ENCODE measurements at places on chromosomes 3 and 15.

- no peak for DNase-seq
Measured at GRCh38 chr3:23304424-23304823, 101.3 kb downstream of the UBE2E2 start.

GRCh38 chr15:66655997-66656396 lies 46.0 kb upstream of the SMAD6 start:
- DNase-seq = no peak

GRCh38 chr3:111666041-111666735 lies 71.0 kb upstream of the ZBED2 start:
- DNase-seq = no peak

- DNase-seq = no peak
Measured at GRCh38 chr15:52658955-52659354, 20.2 kb downstream of the ATOSA start.

GRCh38 chr3:120550546-120550945 lies 45.6 kb upstream of the NDUFB4 start:
- no peak for DNase-seq

DNA sequence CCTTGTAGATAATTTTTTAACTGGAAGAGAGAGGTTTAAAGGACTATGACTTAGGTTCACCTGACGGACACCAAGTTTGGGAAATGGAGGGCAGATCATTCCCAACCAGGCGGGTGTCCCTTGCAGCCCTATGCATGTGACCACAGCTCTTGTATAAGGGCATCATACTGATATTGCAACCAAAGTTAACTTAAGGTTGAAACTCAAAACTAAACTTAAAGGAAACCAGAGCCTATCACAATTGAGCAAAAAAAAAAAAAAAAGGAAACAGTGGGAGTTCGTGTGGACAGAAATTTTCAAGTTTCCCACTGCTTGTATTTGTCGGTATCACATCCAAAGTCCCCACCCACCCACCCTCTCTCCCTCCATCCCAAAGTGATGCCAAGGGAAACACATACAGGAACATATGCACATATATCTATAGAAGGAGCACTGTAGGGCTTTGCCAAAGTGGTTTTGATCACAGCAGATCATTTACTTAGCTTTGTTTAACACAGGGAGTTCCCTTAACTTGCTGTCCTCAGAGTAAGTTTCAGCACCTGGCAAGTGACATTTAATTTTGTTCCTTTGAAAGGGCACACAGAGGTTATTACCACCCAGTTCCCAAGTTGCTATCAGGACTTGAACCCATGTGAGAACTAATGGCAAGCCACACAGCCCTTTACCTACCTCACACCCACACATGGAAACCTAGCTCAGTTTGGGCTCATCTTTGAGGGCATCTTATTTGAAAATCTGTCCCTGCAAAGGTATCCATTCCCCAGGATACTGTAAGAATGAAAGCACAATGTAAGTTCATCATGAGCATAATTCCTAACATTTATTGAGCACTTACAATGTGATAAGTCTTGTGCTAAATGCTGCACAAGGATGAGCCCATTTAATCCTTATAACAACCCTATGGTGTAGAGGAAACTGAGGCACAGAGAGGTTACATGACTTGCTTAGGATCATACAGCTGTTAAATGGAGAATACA lies 204.5 kb upstream of the CMC1 start:
- no peak for DNase-seq

DNA sequence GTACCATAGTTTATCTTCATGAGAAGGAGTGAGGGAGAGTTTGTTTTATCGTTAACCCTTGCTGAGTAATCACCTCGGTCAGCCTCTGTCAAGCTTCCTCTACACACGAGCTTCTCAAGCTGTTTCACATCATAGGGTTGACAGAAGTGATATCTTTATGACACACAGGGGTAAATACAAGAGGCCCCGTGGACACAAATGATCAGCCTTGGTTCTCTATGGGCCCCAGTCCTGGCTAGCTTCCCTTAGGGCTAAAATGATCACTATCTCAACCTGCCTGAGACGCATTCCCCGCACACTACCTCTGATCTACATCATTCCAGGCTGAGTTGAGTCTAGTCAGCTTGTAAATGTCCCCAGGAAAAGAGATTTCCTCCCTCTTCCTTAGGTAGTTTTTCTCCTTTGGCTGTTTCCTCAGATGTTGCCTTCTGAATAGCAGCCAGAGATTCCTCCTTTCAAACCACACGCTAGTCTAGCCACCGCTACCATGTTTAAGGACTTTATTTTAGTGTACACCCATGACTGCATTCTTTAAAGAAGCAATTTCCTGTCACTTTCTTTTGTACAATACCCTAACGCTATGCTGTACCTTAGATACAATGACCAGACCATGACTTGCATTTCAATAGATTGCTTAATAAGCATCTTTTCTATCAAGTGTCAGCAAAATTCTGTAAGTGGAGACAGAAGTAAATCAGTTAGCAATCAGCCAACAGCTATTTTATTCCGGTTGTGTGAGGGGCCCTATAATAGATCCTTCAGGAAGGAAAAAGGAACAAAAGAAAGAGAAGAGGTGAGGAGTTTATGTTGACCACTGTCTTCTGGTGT lies 35.1 kb upstream of the PPARG start:
- DNase-seq = no peak

DNA sequence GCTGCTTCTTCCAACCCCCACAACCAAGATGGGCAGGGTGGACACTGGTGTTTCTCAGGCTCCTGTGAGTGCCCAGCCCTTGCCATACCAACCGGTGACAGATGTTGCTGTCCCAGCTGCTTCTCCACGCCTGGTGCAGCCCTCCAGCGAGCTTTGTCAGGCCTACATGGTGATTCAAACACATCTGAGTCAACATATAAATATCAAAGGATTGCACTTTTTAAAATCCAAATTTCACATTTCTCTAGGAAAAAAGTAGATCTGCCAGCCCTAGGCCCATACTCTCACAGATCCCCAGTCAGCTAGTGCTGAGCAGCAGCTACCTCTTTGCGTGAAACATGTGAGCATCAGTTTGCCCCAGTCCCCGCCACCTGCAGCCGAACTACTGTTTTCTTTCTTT lies 52.7 kb downstream of the RPN1 start:
- no peak for DNase-seq

- no peak for DNase-seq
Measured at GRCh38 chr3:162041622-162042021, 545.0 kb downstream of the OTOL1 start.

DNA sequence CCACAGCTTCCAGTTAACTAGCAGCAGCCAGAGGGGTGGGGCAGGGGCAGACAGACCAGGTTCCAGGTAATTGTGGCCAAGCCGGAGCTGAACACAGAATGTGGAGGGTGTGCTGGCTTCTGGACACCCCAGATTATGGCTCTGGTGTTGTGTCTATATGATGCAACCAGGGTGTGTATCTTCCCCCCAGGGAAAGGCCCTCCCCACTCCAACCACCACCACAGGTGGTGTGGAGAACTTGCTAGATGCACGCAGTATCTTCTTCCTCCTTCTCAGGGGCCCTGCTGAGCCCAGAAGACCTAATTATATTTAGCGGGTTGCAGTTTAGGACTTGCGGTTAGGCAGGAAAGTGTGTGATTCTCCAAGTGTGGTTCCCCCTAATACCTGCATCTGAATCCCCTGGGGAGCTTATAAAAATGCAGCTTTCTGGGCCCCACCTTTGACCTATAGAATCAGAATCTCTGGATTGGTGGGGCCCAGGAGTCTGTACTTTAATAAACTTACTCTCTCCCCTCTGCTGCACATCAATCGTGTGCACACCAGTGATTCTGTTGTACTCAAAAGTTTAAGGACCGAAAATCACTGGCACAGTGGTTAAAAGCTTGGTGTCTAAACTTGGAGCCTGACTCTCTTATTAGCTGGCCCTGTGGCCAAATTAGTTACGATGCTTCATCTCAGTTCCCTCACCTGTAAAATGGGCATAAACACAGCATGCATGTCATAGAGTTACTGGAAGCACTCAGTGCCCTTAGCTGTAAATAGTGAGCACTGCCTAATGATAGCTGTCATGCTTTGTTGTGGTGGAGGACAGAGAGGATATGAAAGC lies 379.1 kb upstream of the PROK2 start:
- DNase-seq = no peak

DNA sequence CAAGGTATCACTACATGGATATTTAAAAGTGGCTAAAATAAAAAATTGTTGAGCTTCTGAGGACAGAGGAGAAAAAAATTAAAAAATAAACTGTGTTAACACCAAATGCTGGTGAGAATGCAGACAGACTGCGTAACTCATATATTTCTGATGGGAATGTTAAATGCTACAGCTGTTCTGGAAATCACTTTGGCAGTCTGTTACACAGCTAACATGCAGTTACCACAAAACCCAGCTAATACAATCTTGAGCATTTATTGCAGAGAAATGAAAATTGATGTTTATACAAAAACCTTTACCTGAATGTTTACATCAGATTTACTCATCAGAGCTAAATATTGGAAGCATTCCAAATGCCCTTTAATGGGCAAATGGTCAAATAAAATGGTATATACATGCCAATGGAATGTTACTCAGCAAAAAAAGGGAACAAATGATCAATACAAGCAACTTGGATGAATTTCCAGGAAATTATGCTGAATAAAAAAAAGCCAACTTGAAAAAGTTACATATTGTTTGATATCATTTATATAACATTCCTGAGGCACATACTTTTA lies 24.6 kb downstream of the MNS1 start:
- no peak for DNase-seq

- DNase-seq = no peak
Measured at GRCh38 chr3:161498259-161498921, 1.8 kb downstream of the OTOL1 start.

GRCh38 chr3:88921986-88922385 lies 185.4 kb upstream of the EPHA3 start:
- peak; percentile 53 for DNase-seq

DNA sequence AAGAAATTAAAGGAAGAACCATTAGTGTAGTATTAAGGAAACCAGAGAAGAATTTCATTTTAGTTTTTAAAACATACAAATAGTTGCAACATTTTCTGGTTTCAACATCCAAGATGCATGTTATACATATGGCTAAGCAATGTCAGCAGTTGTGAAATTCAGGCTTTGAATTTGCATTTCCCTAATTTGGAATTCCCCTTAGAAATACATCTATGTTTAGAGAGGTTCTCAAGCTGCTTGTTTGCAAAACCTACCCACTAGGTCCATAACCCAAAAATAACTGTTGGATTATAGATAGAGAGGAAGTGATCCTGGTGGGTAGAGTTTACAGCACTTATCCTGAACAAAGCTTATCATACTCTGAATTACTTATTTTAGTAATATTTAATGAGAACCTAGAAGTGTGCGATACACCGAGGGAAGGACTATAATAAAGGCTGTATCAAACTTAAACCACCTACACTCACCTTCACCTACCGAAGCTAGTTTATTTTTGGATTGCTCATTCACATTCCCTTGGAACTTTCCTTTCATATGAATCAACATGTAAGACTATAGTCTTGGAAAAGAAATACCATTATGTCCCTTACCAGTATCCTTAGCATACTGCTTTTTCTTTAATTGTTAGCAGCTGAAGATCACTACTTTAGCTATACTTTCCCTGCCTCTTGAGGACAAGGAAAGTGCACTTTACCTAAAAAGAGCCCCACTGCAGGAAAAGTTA lies 60.6 kb downstream of the CHAC1 start:
- no peak for DNase-seq

GRCh38 chr15:33678602-33679001 lies 289.7 kb upstream of the CHRM5 start:
- DNase-seq = no peak

- no peak for DNase-seq
Measured at GRCh38 chr3:195185583-195185982, 85.4 kb downstream of the XXYLT1 start.

GRCh38 chr3:4322635-4323034 lies 19.5 kb downstream of the SETMAR start:
- DNase-seq = peak; percentile 19

DNA sequence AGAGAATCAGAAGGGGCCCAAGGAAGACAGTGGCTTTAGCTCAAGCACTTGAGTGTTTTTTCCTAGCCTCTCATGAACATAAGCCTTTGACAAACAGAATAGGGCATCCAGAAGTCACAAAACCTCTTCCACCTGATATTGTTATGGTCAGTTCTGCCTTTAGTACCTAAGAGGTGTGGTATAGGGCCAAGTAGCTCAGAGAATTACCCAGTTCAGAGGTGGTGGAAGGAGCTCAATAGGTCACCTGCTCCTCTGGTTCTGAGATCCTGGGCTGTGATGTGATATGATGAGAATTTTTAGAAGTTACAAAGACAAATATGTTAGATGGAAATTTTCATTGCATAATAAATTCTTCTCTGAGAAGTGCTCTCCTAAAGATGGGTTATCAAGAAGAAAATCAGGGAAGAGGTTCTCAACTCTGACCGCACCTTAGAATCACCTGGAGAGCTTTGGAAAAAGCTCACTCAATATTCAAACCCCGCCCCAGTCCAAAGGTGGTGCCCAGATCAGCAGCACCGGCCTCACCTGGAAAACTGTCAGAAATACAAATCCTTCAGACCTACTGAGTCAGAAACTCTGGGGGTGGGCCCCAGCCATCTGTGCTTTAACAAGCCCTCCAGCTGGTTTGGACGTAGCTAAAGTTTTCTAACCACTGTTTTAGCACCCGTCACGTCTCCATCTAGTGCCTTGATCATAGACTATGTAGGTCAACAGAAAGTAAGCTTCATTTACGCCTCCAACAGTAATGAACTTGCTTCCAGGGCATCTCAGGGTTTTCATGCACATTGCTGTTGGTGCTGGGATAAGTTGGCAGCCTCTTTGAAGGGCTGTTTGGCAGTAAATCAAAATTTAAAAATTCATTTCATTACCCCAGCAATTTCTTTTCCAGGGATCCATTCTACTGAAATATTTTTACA lies 101.3 kb downstream of the MYH15 start:
- peak; percentile 36 for DNase-seq

GRCh38 chr3:194571491-194572142 lies 61.6 kb downstream of the TMEM44 start:
- no peak for DNase-seq

DNA sequence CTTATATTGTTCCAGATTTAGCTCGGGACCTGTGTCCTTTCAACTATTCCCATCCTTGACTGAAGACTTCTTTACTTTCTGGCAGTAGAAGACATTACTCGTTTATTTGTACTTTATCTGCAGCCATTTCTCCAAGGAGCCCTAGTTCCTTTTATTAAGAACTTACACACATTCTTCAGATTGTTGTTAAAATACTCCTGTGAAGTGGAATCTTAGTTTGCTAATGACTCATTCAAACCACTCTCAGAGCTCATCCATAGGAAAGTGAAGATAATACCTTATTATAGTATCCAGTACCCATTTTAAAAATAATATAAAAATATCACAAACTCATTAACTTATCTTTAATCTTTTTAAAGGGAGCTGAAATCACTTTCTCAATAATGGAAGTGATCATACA lies 63.5 kb downstream of the C3orf70 start:
- DNase-seq = no peak

DNA sequence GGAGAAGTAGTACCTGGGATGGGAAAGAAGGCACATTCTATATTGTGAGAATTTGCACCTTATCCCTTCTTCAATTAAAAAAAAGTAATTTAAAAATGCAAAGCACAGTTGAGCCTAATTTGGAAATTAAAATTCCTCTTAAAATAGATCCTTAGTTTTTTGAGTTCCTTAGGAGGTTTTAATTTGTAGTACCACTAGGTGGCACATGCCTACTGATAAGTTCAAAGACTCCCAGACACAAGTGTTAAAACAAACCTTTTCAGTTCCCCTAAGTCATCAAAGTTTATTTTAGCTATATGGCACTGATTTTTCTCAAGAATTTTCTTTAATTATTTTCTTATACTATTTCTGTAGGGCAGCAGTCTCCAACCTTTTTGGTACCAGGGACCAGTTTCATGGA lies 127.6 kb upstream of the AZI2 start:
- peak; percentile 30 for DNase-seq

GRCh38 chr3:196193133-196193735 lies 18.0 kb downstream of the ZDHHC19 start:
- DNase-seq = no peak
